Left lobe of liver (tissue), 2 donors: ENCODE measurements at places on chromosomes 7 and 10. TPM values are rescaled to one million over a fixed set of nuclear protein-coding genes. Genes with fewer than 3 reads are reported as not detected.

The GRM8 gene
- 6.7 TPM for total RNA-seq

The PLEKHS1 gene
- not detected for total RNA-seq

- DNase-seq = no peak
These were observed 6.5 kb upstream of the DENND2A start for GRCh38 chr7:140646931-140647647.

DNA sequence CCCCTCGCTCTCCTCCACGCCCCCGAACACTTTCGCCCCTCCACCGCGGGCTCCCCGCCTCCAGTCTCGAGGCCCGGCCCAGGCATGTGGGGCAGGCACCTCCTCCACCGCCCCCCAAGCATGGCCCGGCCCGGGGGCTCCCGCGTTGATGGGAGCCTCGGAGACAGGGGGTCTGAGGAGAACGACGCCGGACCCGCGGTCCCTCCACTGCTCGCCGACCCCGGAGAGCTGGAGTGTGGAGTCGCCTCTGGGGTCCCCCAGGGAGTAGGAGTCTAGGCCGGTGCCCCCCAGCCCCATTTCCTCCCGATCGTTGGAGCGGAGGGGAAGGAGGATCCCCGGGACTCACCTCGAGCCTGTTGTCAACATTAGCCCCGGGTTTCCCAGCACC is 206 bp downstream of the UPF2 start:
- no peak for DNase-seq
